MV-4-11 (cell line): ENCODE measurements at places on chromosomes 4 and X.

DNA sequence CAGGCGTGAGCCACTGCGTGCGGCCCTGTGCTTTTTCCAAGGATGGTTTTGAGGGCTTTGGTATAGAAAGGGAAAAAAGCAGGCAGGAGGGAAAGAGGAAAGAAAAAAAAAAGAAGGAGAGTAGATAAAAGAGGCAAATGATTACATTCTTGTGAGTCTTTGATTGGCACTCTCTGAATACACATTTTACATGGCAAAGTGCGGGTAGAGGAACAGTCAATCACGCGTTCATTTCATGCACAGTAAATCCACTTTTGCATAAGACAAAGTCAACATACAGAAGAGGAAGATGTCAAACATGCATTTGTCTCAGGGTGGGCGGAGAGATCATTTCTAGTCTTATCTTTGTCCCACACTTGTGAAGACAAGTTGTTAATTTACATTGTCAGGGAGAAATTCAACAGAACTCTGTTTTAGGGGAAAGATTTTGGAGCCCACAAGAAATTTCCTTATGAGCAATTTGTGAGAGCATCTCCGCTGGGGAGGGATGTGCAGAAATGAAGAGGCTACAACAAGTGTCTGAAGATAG, 183.2 kb downstream of the DHRSX start:
- no peak for DNase-seq

GRCh38 chr4:10640561-10641201, 43.9 kb downstream of the CLNK start:
- DNase-seq, result peak; percentile 99

GRCh38 chrX:99798936-99799335, 611.1 kb downstream of the PCDH19 start:
- no peak for DNase-seq

DNA sequence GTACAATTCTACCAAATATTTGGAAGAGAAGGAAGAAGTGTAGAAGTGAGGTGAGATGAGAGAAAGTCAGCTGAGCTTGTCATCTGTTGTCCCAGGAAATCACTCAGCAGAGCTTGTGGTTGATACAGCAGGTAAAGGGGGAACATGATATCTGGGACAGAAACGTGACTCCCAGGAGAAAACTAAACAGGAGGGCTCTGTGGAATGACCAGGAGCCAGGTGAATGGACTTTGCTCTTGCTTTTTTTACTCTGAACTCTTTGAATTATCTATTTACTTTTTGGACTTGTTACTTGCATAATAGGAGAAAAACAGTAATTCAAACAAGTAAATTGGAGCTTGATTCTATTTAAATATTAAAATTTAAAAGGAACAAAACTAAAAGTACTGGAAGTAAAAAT, 555.6 kb upstream of the FRG1 start:
- DNase-seq, result no peak

DNA sequence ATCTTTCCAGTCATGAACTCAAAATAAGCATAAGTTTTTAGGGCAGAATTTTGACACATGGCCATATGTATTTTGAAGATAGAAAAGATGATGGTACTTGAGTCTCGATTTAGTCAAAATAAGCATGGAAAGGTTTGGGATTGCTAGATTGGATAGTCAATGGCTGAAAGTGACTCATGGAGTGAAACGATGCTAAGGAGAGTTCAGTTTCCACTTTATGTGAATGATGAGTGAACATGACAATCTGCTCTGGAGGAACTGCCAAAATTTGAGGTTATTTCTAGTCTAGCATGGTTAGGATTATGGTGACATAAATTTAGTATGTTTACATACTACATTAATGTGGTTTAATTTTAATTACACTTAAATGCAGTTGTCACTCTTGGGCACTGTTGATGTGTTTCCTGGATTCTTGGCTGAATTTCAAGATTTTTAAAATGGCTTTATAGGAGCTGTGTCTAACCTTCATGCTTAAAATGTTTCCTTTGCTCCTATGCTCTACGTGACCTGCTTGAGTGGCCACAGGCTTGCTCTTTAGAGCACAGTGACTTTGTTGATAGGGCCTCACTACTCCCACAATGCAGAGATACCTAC, 17.1 kb downstream of the DDX3X start:
- DNase-seq, result no peak

DNA sequence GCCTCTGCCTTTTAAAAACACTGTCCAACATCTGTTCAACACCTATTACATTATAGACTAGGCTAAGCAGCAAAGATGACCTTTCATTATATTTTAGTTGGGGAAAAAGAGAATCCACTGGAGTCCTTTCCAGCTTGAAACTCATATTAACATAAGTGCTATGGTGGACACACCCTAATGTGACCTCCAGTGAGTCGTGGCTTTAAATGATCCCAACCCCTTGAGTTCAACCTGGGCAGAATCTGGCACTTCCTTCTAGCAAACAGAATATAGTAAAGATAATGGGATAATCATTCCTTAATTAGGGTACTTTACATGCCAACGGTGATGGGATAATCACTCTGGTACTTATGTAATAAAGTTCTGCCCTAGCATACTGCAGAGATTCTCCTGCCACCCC, 162.6 kb downstream of the MAB21L2 start:
- DNase-seq, result no peak

GRCh38 chrX:91079342-91080114, 355.1 kb upstream of the PABPC5 start:
- DNase-seq, result no peak

DNA sequence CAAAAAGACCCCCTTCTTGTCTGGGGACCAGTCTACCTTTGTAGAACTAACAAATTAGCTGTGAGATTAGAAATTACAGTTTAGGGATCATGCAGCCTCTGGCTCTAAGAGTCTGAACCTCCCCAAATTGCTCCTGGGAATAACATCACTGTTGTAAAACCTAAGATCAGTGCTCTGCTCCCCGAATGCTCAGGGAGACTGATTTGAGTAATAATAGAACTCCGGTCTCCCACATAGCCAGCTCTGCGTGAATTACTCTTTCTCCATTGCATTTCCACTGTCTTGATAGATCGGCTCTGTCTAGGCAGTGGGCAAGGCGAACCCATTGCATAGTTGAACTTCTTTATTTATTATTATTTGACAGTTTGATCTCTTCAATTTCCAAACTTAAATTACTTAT, 160.8 kb upstream of the VCX3A start:
- no peak for DNase-seq

- DNase-seq, result no peak
Measured at GRCh38 chrX:94914235-94914634, 1240.2 kb downstream of the FAM133A start.

GRCh38 chr4:47703956-47704355, 133.9 kb downstream of the CORIN start:
- DNase-seq, result no peak

GRCh38 chrX:154140206-154140605, 3.8 kb upstream of the OPN1LW start:
- DNase-seq, result no peak

GRCh38 chr4:20544645-20545044, 155.6 kb upstream of the PACRGL start:
- no peak for DNase-seq

DNA sequence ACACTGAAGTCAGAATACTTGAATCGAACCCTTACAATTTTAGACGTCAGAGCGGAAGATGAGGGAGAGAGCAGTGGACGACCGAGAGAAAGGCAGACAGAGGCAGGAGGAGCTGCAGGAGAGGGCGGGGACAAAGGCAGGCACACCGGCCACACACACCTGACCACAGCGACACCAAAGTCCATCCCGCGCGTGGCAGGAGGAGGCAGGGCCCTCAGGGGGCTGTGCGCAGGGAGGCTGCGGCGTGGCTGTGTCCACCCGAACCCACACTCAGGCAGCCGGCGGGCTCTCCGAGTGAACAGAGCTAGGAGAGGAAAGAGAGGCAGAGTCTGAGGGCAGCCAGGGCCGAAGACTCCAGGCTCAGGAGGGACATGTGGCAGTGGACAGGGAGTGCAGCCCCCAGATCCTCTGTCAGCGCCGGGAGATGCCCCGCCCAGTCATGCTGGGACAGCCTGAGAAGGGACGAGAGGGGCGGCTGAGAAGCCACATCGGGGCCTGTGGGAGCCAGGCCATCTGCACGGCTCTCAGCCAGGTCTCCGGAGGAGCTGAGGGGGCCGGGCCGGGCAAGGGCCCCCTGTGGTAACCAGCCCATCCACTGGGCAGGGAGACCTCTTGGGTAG, 20.1 kb downstream of the GAK start:
- no peak for DNase-seq

DNA sequence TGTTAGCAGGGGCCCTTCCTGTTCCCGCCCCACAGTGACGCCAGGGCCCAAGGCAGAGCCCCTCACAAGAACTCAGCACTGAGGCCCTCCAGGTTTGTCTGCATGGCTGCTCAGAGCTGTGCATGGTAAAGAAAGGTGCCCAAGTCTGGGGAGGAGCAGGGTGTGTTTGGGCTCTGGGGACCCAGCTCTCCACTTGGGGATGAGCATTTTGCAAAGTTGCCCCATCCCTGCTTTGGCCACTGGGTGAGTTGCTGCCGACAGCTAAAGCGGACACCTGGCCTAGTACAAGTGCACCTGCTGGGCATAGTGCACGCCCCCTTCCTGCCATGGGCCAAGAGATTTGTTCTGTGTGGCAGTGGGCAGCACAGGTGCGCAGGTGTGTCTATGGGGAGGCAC, 2.0 kb upstream of the MXD4 start:
- no peak for DNase-seq

GRCh38 chr4:189048119-189048518, 892.6 kb upstream of the FRG1 start:
- no peak for DNase-seq

DNA sequence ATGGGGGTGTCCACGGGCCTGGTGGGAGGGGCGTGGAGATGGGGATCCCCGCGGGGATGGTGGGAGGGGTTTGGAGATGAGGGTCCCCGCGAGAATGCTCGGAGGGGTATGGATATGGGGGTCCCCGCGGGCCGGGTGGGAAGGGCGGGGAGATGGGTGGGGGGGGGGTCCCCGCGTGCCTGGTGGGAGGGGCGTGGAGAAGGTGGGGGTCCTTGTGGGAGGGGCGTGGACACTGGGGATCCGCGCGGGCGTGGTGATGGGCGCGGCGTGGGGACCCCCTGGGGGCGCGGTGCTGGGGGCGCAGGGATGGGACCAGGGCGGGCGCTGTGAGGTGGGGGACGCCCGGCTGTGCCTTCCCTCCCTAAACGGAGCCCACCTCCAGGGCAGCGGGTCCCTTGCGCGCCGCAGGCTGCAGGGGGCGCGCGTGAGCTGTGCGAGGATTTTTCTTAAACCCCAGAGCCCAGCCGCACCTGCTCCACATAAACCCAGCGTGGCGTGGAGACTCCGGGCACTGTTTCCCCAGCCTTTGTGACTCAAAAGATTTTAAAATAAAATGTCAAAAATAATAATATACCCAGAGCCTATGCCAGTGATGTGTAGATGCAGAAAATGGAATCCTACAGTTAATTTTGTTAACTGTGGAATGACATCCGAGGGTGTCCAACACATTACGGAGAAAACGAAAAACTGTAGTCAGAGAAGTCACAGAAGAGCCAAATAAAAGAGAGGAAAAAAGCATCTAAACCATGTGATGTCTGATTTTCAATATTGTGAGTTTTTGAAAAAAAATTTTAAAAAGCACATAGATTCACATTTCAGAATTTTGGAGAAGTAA, 1.5 kb upstream of the ASMTL start:
- no peak for DNase-seq

- DNase-seq, result peak; percentile 51
Measured at GRCh38 chr4:170420255-170420693, 330.5 kb upstream of the AADAT start.

DNA sequence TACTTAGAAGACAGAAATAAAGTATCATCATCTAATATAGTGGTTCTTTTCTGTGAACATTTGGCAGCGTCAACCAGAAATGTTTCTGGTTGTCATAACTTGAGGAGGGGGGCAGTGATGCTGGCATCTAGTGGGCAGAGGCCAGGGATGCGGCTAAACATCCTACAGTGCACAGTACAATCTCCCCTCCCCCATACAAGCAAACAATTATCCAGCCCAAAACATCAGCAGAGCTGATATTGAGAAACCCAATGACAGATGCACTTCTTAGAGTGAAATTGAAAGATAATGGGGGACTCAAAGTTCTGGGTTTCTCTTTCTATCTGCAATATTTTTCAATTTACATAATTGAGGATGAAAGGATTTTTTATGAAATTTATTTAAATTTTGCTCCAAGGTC, 1.9 kb upstream of the EIF1AX start:
- peak; percentile 7 for DNase-seq

GRCh38 chr4:140372751-140373327, 607 bp upstream of the SCOC start:
- peak; percentile 39 for DNase-seq

GRCh38 chrX:53768451-53768850, 81.9 kb upstream of the HUWE1 start:
- DNase-seq, result no peak

DNA sequence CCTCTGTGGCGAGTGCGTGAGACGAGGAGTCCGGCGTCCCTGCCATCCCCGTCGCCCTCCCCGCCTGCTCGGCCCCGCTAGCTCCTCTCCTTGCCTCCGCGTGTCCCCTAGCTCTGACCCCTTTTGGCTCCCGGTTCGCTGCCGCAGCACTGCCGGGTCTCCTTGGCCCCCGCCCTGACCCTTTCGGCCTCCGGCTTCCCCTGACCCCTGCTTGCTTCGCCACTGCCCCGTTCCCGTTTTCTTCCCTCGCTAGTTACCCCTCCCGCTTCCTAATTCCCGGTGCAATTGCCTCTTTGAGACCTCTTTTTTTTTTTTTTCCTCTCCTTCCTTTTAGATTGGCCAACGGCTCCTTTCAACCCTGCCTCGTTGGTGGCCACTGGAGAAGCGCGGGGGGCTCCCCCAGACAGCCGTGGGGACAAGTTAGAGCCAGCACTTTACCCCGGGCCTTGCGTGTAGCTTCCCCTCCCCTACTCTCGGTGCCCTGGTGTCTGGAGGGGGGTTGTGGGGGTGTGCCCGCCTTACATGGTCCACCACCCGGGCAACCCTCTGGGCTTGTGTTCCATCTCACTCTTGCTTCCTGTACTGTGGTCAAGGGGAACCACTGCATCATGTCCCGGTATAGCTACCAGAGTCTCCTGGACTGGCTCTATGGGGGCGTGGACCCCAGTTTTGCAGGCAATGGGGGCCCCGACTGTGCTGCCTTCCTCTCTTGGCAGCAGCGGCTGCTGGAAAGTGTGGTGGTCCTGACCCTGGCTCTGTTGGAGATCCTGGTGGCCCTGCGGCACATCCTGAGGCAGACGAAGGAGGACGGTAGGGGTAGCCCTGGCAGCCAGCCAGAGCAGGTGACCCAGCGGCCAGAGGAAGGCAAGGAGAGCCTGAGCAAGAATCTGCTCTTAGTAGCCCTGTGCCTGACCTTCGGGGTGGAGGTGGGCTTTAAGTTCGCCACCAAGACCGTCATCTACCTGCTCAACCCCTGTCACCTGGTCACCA, 548 bp downstream of the TMEM164 start:
- no peak for DNase-seq
